ENCODE measurements at places on chromosomes 16 and 17. TPM values are rescaled to one million over a fixed set of nuclear protein-coding genes. Genes with fewer than 3 reads are reported as not detected.

The KRTAP9-8 gene
- not detected for polyA plus RNA-seq

The RND2 gene
- polyA plus RNA-seq = 3.7 TPM

DNA sequence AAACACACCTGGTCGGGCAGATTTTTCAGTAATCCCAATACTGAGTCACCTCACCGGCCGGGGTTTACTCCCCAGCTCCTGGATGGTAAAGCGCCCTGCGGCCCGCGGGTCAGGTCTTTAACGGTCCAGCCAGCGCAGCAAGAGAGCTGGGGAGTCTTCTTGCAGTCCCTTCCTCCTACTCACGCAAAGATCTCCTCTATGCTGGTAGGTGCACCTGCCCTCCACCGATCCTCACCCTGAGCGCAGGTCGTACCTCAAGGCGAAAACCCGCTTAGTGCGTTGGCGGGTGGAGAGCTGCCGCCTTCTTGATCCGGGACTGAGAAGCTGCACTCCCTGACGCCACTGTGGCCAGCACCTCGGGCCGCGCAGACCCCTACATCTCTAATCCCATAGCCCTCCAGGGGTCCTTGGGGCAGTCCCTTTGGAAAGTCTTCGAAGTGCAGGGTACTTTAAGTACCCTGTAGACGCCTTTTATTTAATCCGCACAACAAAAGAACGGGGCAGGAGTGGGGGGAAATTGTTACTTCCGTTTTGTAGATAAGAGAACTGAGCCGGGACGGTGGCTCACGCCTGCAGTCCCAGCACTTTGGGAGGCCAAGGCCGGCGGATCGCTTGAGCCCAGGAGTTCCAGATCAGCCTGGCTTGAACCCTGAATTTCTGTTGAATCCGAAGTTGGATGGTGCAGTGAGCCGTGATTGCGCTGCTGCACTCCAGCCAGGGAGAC, 10.4 kb upstream of the HOXB13 start:
- DNase-seq = no peak

The ICAM2 gene
- 33.1 TPM for polyA plus RNA-seq

DNA sequence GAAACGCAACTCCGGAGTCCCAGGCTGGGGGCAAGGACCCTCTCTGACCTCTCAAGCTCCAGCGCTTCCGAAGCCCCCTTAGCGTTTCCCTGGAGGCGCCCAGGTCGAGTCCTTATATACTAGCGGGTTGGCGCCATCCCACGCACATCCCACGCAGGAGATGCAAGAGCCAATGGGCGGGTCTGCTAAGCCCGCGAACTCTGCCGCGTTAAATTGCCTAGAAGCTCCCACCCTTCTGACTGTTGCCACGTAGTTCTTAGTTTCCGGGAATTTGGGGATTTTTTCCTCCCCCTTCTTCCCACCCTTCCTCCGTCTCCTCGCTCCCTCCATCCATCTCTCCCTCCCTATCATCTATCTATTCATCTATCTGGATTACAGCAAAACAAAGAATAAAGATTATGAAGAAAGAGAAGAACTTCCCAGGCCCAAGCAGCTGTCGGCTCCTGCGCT, at the start of gene SLFN11:
TSS of gene SLFN11 (minus strand) at position 88 of the 450 bp plus-strand sequence. CDS start 9,814 bp downstream, outside the sequence.
- DNase-seq = peak; percentile 61

The CMTM2 gene
- polyA plus RNA-seq = 0.90 TPM

DNA sequence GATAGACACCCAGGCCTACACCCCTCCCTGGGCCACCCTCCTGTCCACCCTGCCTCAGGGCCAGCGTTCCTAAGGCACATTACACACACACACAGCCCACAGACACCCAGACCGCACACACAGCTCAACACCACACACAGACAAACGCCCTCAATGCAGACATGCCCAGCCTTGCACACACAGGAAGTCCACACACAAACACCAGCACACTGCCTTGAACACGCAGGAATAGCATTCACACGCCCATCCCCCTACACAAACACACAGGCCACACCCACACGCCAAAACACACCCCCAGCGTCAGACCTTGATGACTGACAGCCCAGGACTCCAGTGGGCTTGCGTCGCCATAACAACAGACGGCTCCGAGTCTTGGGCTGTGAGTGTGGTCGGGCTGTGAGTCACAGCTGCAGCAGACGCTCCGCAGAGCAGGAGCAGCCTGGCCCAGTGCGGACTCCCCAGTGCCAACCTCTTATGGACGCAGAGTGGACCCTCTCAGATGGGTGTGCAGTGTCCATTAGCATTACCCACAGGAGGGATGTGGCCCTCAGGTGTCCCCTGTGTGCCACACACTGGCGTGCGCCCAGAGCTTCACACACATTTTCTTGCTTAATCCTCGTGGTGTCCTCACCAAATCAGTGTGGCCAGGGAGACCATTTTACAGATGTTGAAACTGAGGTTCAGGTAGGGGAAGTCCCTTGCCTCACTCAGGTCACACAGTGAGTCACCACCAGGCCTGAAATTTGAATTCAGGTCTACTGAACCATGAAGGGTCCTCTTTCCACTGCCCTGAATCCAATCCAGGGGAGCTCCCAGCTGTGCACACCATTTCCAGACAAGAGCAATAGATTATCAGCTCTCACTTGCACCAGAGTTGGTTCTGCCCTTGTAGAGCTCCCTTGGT, 17.8 kb upstream of the RAI1 start:
- DNase-seq = peak; percentile 74

- DNase-seq = no peak
Measured at GRCh38 chr16:56120447-56121155, 70.7 kb upstream of the GNAO1 start.

The PGAP3 gene
- polyA plus RNA-seq = 43.6 TPM

The ABI3 gene
- 6.1 TPM for polyA plus RNA-seq

- peak; percentile 48 for DNase-seq
Measured at GRCh38 chr16:11256661-11257130, 692 bp upstream of the SOCS1 start.

The ZFP3 gene
- 16.9 TPM for polyA plus RNA-seq

DNA sequence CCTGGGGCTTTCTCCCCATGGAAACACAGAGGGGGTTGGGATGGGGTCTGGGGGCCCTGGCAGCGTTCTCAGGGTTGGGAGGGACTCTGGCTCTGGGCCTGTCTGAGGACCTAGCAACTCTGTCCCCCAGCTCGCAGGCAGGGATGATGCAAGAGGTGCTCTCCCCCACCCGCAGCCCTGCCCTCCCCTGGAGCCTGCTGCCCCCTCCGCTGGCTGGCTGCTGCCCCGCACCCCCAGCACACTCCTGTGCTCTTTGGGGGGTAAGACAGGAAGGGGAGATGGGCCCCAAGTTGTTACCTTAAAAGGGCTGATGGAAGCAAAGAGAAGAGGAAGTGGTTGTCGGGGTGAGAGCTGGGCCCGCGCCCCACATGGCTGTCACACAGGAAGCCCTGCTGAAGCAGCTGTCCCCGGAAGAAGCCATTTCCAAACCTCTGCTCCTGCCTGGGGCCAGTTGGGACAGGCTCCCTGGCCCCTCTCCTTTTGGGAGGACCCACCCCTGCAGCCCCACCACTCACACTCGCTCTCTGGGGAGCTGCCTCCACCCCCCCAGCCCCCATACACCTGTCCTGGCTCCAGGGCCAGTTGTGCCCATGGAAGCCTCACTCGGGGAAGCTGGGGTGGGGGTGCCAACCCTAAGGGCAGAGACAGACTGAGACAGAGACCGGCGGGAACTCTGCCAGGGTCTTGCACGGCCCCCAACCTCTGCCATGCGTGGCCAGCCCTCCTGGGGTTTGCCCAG, 2.5 kb downstream of the CORO1A start:
- DNase-seq = no peak

- DNase-seq = no peak
Measured at GRCh38 chr17:46820592-46821450, 2.3 kb upstream of the WNT3 start.

GRCh38 chr16:66786551-66786950, 14.8 kb downstream of the TERB1 start:
- no peak for DNase-seq

DNA sequence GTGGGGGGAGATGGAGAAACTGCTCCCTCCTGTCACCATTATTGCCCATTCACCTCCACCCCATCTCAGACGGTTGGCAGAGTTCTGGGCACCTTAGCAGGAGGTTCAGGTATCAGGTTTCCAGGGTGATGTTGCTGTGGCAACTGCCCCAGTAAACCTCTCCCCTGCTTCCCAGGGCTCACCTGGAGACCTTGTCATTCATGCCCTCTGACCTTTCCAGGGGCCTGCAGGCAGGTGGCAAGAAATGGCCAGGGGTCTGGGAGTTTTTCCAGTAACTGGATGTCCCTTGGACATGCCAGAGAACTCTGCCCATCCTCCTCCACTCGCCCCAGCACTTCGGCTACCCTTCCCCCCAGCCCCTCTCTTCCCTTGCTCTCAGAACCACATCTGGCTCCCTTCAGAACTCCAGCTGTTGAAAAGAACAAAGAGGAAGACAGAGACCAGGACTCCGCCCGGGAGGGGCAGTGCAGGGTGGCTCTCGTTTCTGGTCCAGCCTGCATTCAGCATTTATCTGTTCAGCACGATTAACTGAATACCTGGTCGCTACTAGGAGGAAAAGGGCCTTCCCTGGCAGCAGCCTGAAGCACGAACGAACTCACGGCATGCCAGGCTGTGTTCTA, 8.5 kb downstream of the MLLT6 start:
- DNase-seq = no peak

The BICDL2 gene
- polyA plus RNA-seq = 3.9 TPM

- DNase-seq = peak; percentile 28
Measured at GRCh38 chr16:24729951-24730815, 732 bp downstream of the TNRC6A start.

DNA sequence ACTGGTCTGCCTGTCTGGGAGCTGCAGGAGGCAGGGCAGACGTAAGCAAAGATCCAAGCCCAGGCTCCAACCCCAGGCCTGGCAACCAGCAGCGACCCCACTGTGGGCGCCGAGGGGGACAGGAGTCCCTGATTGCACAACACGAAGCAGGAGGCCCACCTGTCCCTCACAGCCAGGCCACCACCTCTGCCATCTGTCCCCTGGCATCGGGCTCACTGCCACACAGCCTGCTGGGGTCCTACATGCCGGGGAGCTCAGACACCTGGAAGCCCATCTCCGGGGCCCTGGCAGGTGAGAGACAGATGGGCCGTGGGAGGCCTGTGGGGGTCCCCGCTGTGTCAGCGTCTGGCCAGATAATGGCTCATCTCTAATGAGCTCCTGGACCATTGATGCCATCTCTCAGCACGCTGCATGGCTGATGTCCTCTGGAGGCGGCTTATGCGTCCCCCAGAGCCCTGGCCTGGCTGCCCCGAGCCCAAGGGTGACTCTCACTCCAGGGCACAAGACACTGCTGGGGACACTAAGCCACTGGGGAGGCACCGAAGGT, 11.3 kb upstream of the RASD1 start:
- no peak for DNase-seq

DNA sequence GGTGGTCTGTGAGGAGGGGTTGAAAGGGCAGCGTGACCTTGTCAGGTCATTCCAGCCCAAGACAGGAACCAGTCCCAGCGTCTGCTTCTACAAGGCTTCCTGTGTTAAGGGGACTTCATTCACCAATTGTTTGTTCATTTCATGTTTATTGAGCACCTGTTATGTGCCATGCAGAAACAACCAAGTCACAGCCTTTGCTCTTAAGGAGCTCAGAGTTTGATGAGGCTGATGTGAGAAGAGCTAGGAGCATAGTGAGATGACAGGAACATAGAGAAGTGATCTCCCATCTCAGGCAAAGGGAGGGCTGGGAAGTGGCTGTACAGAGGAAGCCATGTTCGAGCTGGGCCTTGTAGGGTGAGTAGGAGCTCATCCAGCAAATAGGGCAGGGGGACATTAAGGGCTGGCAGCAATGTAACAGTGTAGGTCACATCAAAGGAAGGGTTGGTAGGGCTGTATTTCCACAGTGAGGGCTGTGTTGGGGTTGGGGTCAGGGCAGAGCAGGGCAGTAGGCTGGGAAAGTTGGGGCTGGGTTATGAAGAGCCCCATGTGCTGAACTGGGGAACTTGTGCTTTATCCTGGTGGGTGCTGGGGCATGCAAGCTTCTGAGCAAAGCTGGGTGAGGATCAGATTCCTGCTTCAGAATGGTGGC, 79.8 kb downstream of the ARHGAP23 start:
- no peak for DNase-seq

- DNase-seq = no peak
Measured at GRCh38 chr17:142876-143784, 5.8 kb downstream of the SCGB1C2 start.

- DNase-seq = no peak
Measured at GRCh38 chr17:75640556-75641119, 7.4 kb downstream of the SMIM5 start.

GRCh38 chr17:30117675-30118081, 1.1 kb downstream of the NSRP1 start:
- no peak for DNase-seq

DNA sequence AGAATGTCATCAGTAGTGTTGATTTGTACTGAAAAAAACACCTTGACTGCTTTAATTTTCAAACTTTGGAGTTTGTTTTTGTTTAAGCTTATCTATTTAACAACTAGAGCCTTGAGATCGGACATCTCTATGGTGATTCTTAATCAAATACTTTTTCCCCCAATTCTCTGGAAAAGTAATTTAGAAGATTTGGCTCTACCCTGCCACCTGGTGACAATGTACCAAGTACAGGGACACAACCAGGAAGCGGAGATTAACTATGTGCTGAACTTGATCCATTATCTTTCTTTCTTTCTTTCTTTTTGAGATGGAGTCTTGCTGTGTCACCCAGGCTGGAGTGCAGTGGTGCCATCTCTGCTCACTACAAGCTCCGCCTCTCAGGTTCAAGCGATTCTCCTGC, 30.8 kb downstream of the USP43 start:
- no peak for DNase-seq

DNA sequence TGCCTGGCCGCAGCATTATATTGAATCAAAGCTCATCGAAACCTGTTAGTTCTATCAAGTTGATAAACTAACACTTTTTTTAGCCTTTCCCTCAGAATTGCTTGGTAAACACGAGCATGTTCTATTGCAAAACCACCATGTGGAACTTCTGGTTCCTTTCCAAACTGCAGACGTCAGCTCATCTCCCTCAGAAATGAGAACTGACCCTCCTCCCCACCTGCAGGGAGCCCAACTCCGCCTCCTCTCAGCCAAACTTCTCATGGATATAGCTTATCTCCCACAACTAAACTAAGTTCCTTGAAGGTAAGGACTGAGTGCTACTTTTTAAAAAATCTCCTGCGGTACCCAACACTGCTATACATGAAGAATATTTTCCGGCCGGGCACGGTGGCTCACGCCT, 6.7 kb downstream of the SHMT1 start:
- no peak for DNase-seq

- no peak for DNase-seq
Measured at GRCh38 chr17:1997289-1997926, 27.7 kb downstream of the RTN4RL1 start.

DNA sequence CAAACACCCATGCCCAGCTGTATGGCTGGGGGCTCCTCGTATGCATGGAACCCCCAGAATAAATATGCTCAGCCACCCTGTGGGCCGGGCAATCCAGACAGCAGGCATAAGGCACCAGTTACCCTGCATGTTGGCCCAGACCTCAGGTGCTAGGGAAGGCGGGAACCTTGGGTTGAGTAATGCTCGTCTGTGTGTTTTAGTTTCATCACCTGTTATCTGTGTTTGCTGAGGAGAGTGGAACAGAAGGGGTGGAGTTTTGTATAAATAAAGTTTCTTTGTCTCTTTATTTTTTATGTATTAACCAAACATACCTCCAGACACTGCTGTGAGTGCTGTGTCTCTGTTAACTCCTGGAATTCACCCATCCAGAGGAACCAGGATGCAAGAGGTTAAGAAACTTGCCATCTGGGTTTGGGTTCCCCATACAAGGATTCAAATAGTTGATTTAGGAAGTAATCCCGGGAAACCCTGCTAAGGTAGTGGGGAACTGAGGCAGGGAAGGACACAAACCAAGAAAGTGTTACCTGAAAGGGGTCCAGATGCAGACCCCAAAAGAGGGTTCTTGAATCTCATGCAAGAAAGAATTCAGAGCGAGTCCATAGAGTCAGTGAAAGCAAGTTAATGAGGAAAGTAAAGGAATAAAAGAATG, 37.4 kb upstream of the IL21R start:
- DNase-seq = no peak

The PDILT gene
- polyA plus RNA-seq = 0.11 TPM

The CCL1 gene
- not detected for polyA plus RNA-seq
